ENCODE measurements at places on chromosomes 13 and 19. TPM values are rescaled to one million over a fixed set of nuclear protein-coding genes. Genes with fewer than 3 reads are reported as not detected.

The QPCTL gene
- 4.5 TPM for polyA plus RNA-seq

DNA sequence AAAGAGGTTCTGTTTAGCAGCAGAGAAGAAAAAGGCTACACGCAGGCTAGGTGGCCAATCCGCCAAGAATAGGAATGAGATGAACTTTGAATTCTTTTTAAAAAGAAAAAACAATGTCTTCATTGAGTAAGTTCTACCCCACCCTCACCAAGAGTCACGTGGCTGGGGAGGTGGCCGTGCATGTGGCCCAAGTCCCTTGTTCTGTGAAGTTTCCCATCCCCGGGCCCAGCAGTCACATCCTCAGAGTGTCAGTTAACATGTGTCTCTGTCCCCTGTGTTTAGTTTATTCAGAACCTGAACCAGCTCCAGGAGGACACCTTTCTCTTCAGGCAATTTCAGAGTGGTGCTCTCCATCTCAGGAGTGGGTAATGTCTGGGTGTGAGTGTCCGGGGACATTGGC is 57.1 kb upstream of the MCF2L start:
- DNase-seq = no peak

DNA sequence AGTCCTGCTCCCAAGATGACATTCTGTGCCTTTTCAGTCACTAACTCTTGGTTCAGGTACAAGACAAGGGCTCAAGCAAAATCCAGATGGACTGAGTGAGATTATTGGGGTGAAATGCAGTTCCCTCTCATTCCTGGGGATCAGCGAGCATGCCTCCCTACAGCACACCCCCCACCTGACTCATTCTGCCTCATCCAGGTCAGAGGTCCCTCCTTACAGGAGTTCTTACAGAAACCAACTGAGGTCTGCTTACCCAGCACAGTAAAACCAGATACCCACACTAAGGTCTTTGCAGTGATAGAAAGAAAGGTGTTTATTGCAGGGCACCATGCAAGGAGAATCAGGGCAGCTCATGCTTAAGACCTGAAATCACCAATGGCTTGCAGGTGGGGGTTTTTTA is 21.6 kb upstream of the MRI1 start:
- no peak for DNase-seq

- DNase-seq = peak; percentile 75
These were observed 39.1 kb upstream of the TFDP1 start for GRCh38 chr13:113545455-113545930.

DNA sequence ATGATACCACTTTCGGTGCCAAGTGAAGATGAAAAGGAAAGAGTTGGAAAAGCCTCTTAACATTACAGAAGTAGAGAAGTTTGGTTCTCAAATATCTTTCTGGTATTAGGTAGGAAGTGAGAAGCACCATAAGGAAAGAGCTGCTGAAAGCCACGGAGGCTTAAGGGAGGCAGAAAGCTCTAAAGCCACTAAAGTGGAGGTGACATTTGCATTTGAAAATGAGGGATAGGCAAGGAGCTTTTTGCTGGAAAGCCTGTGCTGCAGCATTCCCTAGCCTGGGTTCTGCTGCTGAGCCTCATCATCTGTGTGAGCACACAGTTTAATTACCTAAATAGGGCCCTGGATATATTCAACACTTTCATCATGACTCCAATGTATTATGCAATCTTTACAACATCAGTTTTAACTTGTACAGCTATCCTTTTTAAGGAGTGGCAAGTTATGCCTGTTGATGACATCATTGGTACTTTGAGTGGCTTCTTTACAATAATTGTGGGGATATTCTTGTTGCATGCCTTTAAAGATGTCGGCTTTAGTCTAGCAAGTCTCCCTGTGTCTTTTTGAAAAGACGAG is 315.4 kb downstream of the RBM26 start:
- DNase-seq = no peak

GRCh38 chr13:35866801-35867200 is 264.4 kb downstream of the DCLK1 start:
- DNase-seq = no peak

Data from muscle of back (tissue), 13 donors.